Left renal cortex interstitium (tissue), 4 donors: ENCODE measurements at places on chromosomes 2 and 18. TPM values are rescaled to one million over a fixed set of nuclear protein-coding genes. Genes with fewer than 3 reads are reported as not detected.

SERPINB3 gene
- polyA plus RNA-seq: 0.13 TPM

MRPS5 gene
- 94.9 TPM for polyA plus RNA-seq

MCFD2 gene
- 92.2 TPM for polyA plus RNA-seq

TBR1 gene
- polyA plus RNA-seq: not detected

SCN3A gene
- polyA plus RNA-seq: 0.14 TPM

LIMS3 gene
- 3.4 TPM for polyA plus RNA-seq

DHRS9 gene
- polyA plus RNA-seq: 1.8 TPM

LCT gene
- not detected for polyA plus RNA-seq

GRCh38 chr18:55920063-55920462 is 332.1 kb upstream of the TCF4 start:
- DNase-seq: no peak

DNA sequence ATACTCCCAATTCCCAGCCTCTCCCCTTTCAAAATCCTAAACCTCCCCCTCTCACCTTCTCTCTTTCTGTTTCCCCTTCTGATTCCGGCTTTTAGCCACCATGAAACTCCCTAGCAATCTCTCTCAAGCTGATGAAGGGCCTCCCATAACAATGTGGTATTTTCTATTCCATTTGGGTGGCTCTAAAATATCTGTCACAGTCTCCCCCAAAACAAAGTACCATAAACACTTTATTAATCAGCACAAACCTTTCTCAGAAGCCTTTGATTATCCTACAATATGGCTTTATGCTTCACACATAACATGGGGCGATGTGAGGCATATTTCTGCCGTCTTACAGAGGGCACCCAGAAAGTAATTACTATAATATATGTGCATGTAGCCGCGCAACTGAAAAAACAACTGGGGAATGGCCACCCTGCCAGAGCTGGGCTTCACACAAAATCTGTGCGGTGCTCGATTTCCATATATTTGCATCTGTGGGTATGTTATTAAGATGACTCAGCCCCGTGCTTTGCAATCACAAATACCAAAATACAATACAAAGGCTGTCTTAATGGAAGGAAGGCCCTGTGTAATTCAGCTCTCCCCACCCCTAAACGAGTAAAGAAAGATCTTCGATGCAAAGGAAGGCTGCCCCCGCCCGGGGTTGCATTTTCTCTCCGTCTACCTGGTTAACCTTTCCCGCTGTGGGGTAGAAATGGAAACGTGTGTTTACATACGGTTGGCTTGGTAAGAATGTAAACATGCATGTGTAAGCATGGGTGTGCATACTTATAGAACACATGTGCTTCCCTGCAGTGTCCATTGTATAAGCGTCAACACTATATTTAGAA is 81.4 kb downstream of the CELF4 start:
- DNase-seq: no peak

DNA sequence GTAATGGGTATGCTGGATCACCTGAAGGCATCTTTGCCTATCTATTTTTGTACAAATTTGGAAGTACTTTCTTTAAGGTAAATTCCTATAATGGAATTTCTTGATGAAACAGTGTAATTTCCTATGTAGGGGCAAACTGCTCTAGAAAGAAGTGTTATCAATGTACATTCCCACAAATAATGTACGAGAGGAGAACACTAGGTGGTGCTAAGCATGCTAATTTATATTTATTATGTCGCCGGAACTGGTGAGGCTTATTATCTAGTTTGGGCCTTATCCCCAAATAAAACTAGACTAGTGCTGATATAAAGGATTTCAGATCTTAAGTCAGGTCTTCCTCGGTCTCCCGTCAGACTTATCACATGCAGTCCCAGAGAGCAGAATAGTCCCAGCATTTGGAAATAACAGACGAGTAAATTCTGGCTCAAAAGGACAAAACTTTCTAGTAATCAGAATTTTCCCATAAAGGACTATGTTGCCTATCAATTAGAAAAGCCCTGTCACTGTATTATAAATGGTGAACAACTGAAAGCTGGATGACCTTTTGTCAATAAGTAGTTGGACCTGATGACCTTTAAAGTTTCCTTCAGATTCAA is 86.9 kb upstream of the RBBP8 start:
- DNase-seq: no peak

DNA sequence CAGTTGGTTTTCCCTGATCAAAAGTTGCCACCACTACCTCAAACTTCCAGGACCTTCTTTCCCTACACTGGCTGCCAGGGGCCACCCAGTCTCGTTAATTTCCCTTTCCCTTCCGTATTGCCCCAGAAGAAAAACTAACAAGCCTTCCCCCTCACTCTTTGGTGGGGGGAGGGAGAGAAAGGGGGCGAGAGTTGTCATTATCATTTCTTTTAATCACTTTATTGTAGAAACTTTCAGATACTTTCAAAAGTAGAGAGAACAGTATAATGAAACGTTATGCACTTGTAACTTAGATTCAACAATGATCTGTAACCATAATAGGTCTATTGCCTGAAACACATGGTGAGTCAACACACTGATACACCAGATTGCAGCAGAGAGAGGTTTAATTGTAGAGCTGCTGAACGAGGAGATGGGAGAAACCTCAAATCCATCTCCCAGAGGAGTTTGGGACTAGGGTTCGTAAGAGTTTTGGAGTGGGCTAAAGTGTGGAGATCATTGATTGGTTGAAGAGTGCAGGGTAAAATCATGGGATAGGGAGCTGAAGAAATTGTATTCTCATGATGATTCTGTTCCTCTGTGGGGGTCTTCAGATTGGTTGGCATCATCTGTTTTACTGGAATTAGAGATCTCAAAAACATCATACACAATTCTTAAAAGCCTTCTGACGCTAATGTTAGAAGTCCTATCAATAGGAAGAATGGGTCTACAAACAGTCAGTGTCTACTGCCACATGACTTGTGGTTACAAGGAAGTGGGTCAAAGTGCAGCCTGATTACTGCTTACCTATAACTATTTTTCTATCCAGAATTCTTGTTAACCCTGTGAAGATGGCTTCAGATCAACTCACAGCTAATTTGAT is 2.6 kb upstream of the RNF149 start:
- DNase-seq: no peak

DNA sequence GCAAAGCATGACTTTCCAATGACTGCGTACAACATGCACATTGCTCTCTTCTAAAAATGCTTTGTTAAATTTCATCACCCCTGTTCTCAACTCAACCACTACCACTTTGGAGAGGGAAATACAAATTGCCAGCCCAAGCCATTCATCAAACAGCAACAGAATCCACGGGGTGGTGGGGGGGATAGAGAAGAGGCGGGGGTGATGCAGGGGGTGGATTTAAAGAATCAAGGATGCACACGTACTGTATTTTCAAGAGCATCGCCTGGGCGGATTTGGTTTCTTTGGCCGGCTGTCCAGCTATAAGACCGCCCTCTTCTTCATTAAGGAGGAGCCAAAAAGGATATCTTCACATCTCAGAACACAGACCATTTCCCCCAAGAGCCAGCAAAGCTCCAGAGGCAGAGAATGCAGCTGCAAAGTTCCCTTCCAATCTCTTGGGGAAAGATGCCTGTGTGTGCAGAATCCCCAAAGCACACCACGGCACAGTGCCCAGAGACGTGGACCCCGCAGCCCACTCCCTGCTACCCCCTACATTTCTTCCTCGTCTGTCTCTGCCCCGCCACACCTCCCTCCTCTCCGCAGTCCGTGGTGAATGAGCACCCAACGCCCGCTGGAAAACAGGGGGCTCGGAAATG is 977 bp downstream of the SLC8A1 start:
- DNase-seq: peak; percentile 78

- no peak for DNase-seq
Measured at GRCh38 chr18:1246827-1247226, 342.2 kb downstream of the ADCYAP1 start.

- DNase-seq: no peak
Measured at GRCh38 chr2:19810637-19811036, 91.1 kb downstream of the TTC32 start.

DNA sequence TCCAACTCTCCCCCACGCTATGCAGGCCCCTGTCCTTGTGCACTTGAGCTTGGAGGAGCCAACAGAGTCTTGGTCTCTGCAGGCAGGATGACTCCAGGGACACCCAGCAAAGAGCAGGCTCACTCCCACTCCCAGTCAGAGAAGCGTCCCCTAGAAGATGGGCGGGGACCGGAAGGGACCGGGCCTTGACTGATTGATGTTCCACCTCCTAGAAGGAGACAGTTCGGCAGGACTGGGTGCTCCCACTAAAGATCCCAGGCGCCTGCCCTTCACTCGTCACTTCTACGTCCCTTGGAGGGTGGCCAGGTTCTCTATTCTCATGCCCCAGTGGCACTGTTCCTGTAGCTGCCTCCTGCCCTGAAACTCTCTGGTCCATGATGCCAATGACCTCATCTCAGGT is 3.2 kb upstream of the SP100 start:
- DNase-seq: no peak

GRCh38 chr2:86194751-86195054 is 559 bp downstream of the IMMT start:
- DNase-seq: no peak

DNA sequence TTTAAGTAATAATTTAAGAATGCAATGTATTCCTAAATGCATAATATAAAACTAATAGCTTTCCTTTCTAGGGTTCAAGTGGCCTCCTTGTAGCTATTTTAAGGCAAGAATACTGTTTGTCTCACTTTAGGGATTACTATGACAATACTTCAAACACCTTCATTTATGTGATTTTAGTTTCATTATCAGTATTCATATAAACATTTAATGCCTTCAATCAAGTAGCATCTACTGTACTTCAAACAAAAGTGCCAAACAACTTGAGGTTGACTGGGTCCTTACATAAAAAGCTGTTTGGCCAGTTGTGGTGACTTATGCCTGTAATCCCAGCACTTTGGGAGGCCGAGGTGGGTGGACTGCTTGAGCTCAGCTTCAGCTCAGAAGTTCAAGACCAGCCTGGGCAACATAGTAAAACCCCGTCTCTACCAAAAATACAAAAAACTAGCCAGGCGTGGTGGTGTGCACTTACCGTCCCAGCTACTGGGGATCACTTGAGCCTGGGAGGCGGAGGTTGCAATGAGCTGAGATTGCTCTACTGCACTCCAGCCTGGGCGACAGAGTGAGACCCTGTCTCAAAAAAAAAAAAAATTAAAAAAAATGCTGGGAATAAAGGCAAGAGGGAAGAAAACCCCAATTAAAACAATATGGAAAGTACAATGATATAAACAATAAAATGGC is 9.3 kb downstream of the MEX3C start:
- DNase-seq: no peak

GRCh38 chr2:195410074-195410671 is 246.9 kb upstream of the SLC39A10 start:
- DNase-seq: no peak

DNA sequence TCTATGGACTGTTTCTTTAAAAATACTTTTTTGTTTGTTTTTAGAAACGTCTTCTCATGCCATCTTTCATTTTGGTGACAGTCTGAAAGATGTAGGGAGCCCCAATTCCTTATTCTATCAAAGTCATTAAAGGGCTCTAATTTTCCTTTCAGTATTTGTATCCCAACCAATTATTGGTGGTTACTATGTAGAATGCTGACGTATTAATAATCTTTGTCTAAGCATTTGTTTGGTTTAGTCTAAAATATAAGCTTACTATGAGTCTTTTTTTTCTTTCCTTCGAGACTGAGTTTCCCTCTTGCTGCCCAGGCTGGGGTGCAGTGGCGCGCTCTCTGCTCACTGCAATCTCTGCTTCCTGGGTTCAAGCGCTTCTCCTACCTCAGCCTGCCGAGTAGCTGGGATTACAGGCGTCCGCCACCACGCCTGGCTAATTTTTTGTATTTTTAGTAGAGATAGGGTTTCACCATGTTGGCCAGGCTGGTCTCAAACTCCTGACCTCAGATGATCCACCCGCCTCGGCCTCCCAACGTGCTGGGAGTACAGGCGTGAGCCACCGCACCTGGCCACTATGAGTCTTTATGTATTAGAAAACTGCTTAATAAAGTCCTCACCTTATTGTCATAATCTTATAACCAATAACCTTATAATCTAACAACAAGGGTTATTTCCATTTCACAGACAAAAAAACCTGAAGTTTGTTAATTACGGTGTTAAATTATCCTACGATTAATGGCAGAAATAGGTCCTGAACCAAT is 849 bp upstream of the VRK2 start:
- no peak for DNase-seq

DNA sequence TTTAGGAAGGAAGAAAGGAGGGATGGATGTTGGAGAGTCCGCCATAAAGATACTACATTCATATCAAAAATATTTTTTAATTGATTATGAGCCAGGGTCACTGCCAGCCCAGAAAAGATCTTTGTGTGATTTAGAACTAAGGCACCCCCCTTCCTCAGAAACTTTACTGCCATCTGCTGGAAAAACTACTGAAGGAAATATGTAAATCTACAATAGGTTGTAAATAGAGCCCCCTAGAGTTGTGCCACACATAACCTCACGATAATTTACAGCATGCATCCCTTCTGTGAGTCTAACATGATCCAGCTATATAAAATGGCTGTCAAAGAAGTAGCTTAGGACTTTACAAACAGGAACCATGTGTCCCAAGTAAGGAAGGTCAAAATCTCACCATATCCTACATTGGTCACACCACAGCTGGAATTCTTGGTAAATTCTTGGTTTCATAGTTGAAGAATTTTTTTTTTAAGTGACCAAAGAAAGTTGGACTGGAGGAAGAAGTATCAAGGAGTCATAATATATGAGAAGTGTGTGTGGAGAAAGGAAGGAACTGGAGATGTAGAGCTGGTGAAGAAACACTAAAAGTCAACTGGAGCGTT is 152.5 kb downstream of the CYP26B1 start:
- DNase-seq: no peak

GRCh38 chr2:1738646-1739302 is 5.5 kb downstream of the PXDN start:
- no peak for DNase-seq

GRCh38 chr18:63619661-63620060 is 24.4 kb downstream of the SERPINB4 start:
- no peak for DNase-seq

DNA sequence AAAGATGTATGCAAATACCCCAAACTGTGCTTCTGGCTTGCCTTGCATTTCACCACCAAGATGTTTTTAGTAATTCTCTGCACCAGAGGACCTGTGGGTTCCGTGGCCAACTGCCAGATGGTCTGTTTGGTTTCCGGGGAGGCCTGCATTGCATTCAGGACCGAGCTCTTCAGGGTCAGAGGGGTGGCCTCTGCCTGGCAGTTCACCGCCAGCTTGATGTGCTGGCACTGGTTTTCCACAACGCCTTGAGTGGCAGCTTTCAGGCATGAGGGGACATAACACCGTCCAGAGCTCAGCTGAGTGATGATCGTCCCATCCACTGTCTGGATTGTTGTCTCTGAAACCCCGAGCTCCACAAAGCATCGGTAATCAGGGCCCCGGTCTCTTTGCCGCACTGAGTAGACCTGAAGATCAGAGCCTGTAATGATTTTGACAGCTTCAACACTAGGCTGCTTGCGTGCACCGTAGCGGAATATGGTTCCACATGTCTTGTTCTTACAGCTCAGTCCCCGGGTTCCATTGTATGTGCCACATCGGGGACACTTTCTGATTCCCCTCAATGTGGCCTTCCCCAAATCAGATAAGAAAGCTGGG is 9.4 kb downstream of the C2orf42 start:
- no peak for DNase-seq
